Activated naive CD4-positive, alpha-beta T cell treated with anti-CD3 and anti-CD28 coated beads for 36 hours (primary cell): ENCODE measurements at places on chromosomes 11 and 22. TPM values are rescaled to one million over a fixed set of nuclear protein-coding genes. Genes with fewer than 3 reads are reported as not detected.

The CARD16 gene
- 9.5 TPM for total RNA-seq

The C11orf97 gene
- total RNA-seq, result not detected

GRCh38 chr11:8564526-8564925 lies 29.5 kb downstream of the STK33 start:
- no peaks in the 10 kb centered on the region for H3K36me3 ChIP-seq
- H3K27ac ChIP-seq, result no peak overlapping the region
- H3K27me3 ChIP-seq, result peaks cover 18% of the 10 kb centered on the region
- no peak for DNase-seq
- H3K4me1 ChIP-seq, result peaks cover 5% of the 10 kb centered on the region
- no peak overlapping the region for H3K4me3 ChIP-seq

The MMP12 gene
- total RNA-seq, result not detected
